Tibial artery (tissue), 4 donors: ENCODE measurements at places on chromosomes 7 and 10.
A peak's percentile ranks its signal among the peaks of the same experiment; 100 is the strongest.

GRCh38 chr7:128885370-128886187 is 22.9 kb downstream of the ATP6V1F start:
- DNase-seq = no peak

DNA sequence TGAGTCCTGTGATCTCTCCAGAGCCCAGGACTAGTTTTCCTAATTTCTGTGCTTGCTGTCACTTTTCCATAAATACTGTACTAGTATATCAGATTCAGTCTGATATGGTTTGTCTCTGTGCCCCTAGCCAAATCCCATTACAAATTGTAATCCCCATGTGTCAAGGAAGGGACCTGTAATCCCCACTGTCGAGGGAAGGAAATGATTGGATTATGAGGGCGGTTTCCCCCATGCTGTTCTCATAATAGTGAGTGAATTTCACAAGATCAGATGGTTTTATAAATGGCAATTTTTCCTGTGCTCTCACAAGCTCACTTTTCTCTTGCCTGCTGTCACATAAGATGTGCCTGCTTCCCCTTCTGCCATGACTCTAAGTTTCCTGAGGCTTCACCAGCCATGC is 54.8 kb upstream of the IFRD1 start:
- no peak for DNase-seq

DNA sequence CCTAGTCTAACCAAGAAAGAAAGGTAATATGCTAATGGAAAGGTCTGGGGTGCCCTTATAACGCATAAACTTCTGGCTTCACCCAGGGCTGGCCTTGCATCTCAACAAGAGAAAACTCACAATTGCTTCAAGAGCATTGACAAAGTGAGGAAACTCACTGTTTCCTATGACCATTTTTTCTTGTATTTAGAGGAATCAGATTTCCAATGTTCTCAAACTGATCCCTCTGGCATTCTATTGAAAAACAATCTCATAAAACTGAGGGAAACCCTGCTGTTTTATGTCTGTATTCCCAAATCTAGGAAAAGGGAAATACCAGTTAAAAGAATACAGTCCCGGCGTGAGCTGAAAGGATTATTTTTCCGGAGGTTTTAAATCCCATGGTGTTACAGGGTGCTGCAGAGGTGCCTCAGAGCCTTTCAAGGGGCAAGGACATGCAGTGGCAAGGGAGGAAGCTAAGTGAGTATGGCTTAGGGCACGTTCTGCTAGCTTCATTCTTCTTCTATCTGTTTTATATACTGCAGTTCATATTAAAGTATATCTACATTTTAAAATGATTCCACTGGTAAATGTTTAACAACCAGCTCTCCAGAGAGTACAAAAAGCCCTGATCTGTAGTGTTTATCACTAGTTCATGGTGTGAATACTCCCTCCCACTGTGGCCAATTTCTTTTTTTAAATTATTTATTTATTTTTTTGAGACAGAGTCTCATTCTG is 68.7 kb downstream of the CAV1 start:
- no peak for DNase-seq

DNA sequence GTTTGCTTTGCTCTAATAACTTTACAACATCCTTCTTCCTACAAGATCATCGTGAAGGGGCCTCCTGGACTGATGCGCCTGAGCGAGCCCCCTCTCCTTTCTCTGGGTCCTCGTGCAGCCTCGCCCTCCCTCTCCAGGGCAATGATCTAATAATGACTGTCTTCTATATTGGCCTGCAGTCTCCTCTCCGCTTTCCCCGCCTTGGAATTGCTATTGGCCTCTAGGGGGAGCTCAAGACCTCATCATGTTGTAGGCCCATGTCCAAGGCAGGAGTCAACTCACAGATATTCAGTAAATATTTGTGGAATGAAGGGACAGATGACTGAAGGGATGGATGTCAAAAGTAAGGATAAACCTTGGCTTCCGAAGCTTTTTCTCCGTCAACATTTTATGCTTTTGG is 1180.3 kb downstream of the TYW1 start:
- DNase-seq = peak; percentile 25

DNA sequence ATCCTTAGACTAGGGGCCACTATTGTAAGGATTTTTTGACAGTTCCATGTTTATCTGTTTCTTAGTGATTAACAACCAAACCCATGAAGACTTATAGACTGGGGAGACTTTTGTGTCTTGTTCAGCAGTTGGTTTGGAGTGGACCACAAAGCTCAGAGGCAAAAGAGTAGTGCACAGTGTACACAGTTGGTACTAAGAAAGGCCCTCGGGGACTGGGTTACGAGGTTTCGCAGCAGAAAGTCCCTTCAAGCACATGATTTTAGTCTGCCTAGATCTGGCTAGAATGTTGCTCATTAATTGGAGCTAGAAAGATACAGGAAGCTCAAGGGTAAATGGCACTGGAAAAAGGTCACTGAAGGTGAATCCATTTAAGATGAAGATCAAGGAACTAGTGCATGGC is 35.4 kb downstream of the CDK14 start:
- no peak for DNase-seq

- no peak for DNase-seq
Observed at GRCh38 chr7:40299097-40299496, 164.3 kb downstream of the SUGCT start.

DNA sequence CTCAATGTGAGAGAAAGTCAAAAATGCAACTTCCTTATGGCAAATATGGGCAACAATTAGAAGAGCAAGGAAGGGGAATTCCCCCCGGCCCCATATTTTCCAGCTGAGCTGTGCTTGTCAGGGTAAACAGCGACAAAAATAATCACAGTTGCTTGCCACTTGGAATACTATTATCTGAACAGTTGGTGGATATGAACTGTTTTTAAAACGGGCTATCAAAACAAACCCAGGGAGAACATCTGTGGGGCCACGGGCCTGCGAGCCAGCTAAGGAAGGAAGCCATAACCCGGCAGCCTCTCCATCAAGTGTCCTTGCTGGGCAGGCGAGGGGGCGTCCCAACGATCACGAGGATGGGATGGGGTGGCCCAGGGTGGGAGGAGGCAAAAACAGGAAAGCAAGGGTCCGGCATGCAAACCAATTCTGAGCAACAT is 228.4 kb downstream of the ARHGAP12 start:
- DNase-seq = no peak

- DNase-seq = no peak
Observed at GRCh38 chr7:82362129-82362706, 81.4 kb downstream of the CACNA2D1 start.

GRCh38 chr10:124131172-124131571 is 37.8 kb upstream of the CHST15 start:
- no peak for DNase-seq

- no peak for DNase-seq
Observed at GRCh38 chr7:156842740-156843140, 50.2 kb downstream of the LMBR1 start.

DNA sequence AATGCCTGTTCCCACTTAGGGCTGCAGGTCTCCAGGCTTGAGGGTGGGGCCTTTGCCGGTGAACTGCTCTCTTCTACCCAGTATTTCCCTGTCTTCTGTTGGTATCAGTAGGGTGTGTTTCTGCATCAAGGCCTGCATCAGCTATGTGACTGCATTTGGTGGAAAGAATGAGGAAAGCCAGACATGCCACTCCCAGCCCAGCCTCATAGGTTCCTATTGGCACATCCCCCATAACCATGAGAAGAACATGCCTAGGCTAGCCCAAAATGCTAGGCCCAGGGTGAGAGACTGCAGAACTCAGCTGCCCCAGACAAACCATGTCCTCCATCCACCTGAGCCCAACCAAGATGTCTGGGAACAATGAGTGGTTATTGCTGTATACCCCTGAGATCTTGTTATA is 380.3 kb upstream of the ADARB2 start:
- no peak for DNase-seq

GRCh38 chr7:131839967-131840690 is 283.7 kb upstream of the PODXL start:
- no peak for DNase-seq

- no peak for DNase-seq
Observed at GRCh38 chr10:126458466-126458865, 70.2 kb upstream of the ADAM12 start.

- no peak for DNase-seq
Observed at GRCh38 chr10:25522946-25523608, 348.3 kb downstream of the GPR158 start.

GRCh38 chr10:113929522-113929921 is 75.1 kb downstream of the NHLRC2 start:
- DNase-seq = no peak

- no peak for DNase-seq
Observed at GRCh38 chr7:123645516-123645915, 10.2 kb upstream of the LMOD2 start.

DNA sequence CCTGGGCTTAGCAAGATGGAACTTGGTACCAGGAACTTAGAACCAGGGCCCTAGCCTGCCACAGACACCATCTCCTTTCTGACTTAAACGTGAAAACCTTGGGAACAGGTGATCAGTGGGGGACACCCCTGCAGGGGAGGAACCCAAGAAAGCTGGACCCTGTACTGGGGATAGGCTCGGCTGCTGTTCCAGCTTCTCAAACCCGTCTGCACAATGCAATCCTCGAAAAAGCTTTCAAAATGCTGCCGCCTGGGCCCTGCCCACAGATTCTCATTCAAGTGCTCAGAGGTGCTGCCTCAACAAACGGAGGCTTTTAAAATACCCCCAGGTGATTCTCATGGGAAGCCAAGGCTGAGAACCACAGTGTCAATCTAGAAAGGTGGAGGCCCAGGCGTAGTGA is 169.7 kb downstream of the ARHGAP21 start:
- DNase-seq = no peak

- no peak for DNase-seq
Observed at GRCh38 chr7:111439977-111440376, 122.3 kb downstream of the IMMP2L start.

DNA sequence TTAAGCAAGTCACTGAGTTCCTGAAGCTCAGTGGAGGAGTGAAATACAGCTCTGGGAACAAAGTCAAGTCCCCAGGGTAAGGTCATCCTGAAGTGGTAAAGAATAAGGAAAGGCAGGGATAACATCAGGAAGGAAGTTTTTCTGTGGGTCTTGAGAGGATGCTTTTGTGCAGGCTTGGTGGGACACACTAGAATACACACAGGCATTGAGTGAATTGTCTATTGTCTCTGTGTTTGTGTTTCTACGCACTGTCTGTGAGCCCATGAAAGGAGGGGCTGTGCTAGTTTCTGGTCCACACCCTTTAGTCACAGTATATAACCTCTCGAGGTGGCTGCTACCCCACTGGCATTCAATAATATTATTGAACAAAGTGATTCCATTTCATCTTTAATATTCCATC is 95.8 kb upstream of the ABCB5 start:
- no peak for DNase-seq

- DNase-seq = no peak
Observed at GRCh38 chr10:33095867-33096815, 138.1 kb upstream of the ITGB1 start.

GRCh38 chr10:70672165-70673042 is at the start of gene ADAMTS14:
Gene ADAMTS14 (plus strand): TSS chr10:70672506. CDS start chr10:70672803, 297 bp downstream.
- no peak for DNase-seq

- DNase-seq = peak; percentile 66
Observed at GRCh38 chr10:133520193-133520738, 6.9 kb upstream of the CYP2E1 start.

DNA sequence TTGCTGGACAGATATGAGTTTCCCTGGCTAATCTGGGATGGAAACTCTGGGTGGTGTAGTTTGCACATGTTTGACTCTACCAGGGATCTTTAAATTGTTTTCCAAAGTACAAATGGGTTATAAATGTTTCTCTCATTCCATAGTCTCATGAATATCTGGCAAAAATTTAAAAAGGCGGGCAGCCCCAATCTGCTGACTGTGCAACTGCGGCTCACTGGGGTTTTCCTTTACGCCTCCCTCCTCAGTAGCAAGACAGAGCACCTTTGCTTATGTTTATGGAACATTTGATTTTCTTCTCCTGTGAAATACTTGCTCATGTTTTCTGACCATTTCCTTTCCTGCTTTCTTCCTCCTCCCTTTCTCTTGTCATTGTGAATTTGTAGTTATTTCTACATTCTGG is 105.0 kb downstream of the ADAM12 start:
- no peak for DNase-seq

GRCh38 chr10:104809288-104810090 is 168.4 kb downstream of the SORCS3 start:
- DNase-seq = no peak

GRCh38 chr7:55537458-55537990 is 34.8 kb downstream of the VOPP1 start:
- no peak for DNase-seq
